A673 (cell line): ENCODE measurements at places on chromosomes 1 and 21.

GRCh38 chr1:160191756-160192155, 1.4 kb downstream of the CASQ1 start:
- H3K4me1 ChIP-seq, result no peaks in the 10 kb centered on the region
- H3K27ac ChIP-seq, result no peak overlapping the region
- no peaks in the 10 kb centered on the region for H3K27me3 ChIP-seq
- DNase-seq, result no peak
- H3K4me3 ChIP-seq, result no peak overlapping the region

- H3K36me3 ChIP-seq, result no peaks in the 10 kb centered on the region
- DNase-seq, result no peak
- H3K27ac ChIP-seq, result no peak overlapping the region
- no peak overlapping the region for H3K4me3 ChIP-seq
Observed at GRCh38 chr1:93330617-93331016, 15.1 kb upstream of the DR1 start.

DNA sequence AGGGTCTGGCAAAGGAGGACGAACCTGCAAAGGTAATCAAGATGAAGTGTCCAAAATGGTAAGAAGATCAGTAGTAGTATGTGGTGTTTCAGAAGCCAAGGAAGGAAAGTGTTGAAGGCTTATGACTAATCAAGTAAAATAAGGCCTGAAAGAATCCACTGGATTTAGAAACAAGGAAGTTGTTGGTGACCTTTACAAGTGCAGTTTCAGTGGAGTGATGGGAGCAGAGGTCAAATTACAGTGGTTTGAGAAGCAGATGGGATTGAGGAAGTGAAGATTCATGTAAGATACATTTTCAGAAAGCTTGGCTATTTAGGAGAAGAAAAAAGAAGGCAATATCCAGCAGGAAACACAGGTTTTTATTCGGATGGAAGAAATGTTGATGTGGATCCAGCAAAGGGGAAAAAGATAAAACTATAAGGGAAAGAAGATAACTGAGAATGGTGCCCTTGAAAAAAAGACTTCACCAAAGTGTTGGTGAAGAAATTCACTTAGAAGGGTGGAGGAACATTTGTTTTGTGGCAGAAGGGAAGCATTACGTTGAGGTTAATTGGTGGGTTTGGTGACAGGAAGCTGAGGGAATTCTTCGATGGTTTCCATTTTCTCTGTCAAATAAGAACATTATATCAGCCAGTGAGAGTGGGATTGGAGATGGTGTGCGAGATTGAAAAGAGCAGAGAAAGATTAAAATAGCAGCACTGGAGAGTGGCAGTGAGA, 2.1 kb downstream of the ARMH1 start:
- no peak overlapping the region for H3K4me3 ChIP-seq
- H3K27ac ChIP-seq, result no peak overlapping the region
- H3K36me3 ChIP-seq, result no peaks in the 10 kb centered on the region
- H3K4me1 ChIP-seq, result peaks cover 5% of the 10 kb centered on the region
- H3K27me3 ChIP-seq, result no peaks in the 10 kb centered on the region
- DNase-seq, result no peak

DNA sequence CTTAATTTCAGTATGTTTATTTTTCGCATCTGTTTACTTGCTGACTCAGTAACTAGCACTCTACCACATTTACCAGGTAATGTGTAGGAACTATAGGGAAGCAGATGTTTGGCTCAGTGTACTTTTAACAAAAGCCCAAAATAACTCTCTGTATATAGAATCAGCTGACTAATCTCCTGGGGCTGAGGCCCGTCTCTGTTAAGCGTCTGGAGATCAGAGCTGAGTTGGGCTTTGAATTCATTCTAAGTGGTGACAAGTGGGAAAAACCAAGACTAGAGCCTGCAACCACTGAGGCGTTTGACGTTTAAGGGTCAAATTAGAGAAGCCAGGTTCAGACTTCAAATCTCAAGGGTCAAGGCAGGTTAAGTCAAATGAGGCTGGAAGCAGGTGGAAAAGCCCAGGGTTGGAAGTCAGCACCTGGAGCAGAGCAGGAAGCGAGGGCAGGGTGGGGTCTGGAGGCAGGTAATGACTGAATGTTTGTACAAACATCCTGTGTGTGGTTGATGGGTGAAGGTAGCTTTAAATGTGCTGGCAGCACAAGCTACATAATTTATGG, 56.8 kb upstream of the LYST start:
- H3K36me3 ChIP-seq, result no peaks in the 10 kb centered on the region
- peaks cover 24% of the 10 kb centered on the region for H3K4me1 ChIP-seq
- no peak overlapping the region for H3K4me3 ChIP-seq
- DNase-seq, result no peak
- H3K27ac ChIP-seq, result no peak overlapping the region

- peaks cover 6% of the 10 kb centered on the region for H3K27me3 ChIP-seq
- no peak overlapping the region for H3K27ac ChIP-seq
- no peak for DNase-seq
- H3K4me1 ChIP-seq, result no peaks in the 10 kb centered on the region
Observed at GRCh38 chr1:24584171-24584647, 28.3 kb downstream of the NCMAP start.

- H3K4me1 ChIP-seq, result no peaks in the 10 kb centered on the region
- H3K27ac ChIP-seq, result no peak overlapping the region
- no peaks in the 10 kb centered on the region for H3K36me3 ChIP-seq
- H3K27me3 ChIP-seq, result no peaks in the 10 kb centered on the region
Observed at GRCh38 chr1:18234790-18235242, 127.2 kb downstream of the IGSF21 start.

DNA sequence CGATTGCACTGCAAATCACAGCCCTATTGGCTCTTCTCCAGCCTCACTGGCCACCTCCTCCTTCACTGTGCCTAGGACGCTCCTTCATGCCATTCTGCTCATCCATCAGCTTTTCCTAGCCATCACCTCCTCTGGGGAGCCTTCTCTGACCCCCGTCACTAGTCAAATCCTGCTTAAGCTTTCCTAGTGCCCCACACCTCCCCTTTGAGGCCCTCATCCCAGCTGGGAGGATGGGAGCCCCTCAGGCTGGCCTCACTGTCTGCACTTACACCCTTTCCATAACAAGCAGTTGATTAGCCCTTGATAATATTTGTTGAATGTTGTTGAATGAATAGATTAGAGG, 50.7 kb downstream of the KLHDC7A start:
- no peak overlapping the region for H3K27ac ChIP-seq
- no peaks in the 10 kb centered on the region for H3K36me3 ChIP-seq
- no peak for DNase-seq
- H3K4me1 ChIP-seq, result peaks cover 3% of the 10 kb centered on the region
- H3K4me3 ChIP-seq, result no peak overlapping the region

GRCh38 chr1:70553567-70553956, 142.5 kb downstream of the CTH start:
- no peaks in the 10 kb centered on the region for H3K4me1 ChIP-seq
- no peak for DNase-seq
- no peaks in the 10 kb centered on the region for H3K36me3 ChIP-seq
- H3K4me3 ChIP-seq, result no peak overlapping the region
- no peaks in the 10 kb centered on the region for H3K27me3 ChIP-seq
- H3K27ac ChIP-seq, result no peak overlapping the region

- H3K27me3 ChIP-seq, result no peaks in the 10 kb centered on the region
- no peak overlapping the region for H3K27ac ChIP-seq
- H3K4me1 ChIP-seq, result no peaks in the 10 kb centered on the region
- no peaks in the 10 kb centered on the region for H3K36me3 ChIP-seq
Observed at GRCh38 chr1:167563579-167564246, 10.2 kb upstream of the CREG1 start.

GRCh38 chr1:171676823-171677222, 24.3 kb upstream of the MYOC start:
- no peak overlapping the region for H3K4me3 ChIP-seq
- no peaks in the 10 kb centered on the region for H3K27me3 ChIP-seq
- peaks cover 4% of the 10 kb centered on the region for H3K4me1 ChIP-seq
- no peak overlapping the region for H3K27ac ChIP-seq
- peak; percentile 44 for DNase-seq
- H3K36me3 ChIP-seq, result no peaks in the 10 kb centered on the region

- no peak for DNase-seq
- no peak overlapping the region for H3K4me3 ChIP-seq
- peaks cover 30% of the 10 kb centered on the region for H3K4me1 ChIP-seq
- H3K36me3 ChIP-seq, result no peaks in the 10 kb centered on the region
- no peak overlapping the region for H3K27ac ChIP-seq
- no peaks in the 10 kb centered on the region for H3K27me3 ChIP-seq
Observed at GRCh38 chr1:31699341-31699891, 4.4 kb downstream of the COL16A1 start.

GRCh38 chr1:198007011-198007410, 89.8 kb downstream of the LHX9 start:
- no peaks in the 10 kb centered on the region for H3K36me3 ChIP-seq
- H3K4me3 ChIP-seq, result no peak overlapping the region
- DNase-seq, result no peak
- H3K27me3 ChIP-seq, result no peaks in the 10 kb centered on the region

- peaks cover 23% of the 10 kb centered on the region for H3K4me1 ChIP-seq
- H3K27me3 ChIP-seq, result no peaks in the 10 kb centered on the region
- peaks cover 35% of the 10 kb centered on the region for H3K36me3 ChIP-seq
- DNase-seq, result no peak
Observed at GRCh38 chr1:162498496-162498810, 835 bp downstream of the UHMK1 start.

DNA sequence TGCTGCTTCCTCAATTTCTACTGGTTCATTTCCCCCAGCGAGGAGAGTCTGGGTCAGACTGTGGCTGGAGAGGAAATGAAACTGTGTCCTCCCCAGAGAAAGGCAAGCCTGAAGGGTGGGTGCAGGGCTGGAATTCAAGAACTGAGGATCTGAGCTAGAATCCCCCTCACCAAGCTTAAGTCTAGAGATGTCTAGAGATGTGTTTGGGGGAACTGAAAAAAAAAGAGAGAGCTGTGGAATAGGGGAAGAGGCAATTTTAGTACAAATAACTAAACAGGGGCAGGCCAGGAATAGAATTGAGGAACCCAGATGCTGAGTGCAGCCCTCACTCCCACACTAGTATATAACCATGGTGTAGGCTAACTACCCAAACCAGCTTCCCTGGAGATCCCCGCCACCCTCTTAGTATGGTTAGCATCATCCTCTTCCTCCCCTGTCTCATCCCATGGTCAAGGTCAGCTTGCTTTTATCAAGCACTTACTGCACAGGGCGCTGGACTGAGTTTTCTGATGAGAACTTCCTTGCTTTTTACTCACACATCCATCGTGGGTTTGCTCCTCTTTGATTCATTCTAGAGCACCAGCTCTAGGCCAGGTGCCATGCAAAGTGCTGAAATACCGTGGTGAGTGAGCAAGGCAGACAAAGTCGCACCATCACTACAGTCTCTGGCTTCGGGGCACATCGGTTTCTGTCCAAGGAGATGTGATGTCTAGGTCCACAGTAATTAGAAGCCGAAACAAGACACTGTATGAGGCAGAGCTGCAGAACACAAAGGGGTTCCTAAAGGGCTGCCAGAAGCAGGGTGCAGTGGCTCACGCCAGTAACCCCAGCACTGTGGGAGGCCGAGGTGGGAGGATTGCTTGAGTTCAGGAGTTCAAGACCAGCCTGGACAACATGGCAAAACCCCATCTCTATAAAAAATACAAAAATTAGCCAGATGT, 112.9 kb upstream of the IPO9 start:
- H3K27me3 ChIP-seq, result no peaks in the 10 kb centered on the region
- no peak overlapping the region for H3K27ac ChIP-seq
- peaks cover 4% of the 10 kb centered on the region for H3K36me3 ChIP-seq
- DNase-seq, result no peak
- no peak overlapping the region for H3K4me3 ChIP-seq

DNA sequence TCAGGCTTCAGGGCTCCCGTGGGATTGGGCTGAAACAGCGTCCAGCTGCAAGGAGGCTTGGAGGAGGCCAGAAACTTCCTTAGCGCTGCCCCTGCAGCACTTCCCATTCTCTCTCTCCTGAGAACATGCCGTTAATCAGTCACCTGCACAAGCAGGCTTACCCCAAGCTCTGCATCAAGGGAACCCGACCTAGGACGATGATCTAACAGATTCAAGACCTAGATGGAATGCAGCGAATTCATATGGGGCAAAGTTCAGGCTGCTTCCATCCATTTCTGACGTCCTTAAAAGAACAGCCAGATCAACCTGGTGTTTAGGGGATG, 114.1 kb downstream of the ERG start:
- no peak overlapping the region for H3K27ac ChIP-seq
- DNase-seq, result no peak
- H3K27me3 ChIP-seq, result peaks cover 33% of the 10 kb centered on the region
- H3K36me3 ChIP-seq, result no peaks in the 10 kb centered on the region

DNA sequence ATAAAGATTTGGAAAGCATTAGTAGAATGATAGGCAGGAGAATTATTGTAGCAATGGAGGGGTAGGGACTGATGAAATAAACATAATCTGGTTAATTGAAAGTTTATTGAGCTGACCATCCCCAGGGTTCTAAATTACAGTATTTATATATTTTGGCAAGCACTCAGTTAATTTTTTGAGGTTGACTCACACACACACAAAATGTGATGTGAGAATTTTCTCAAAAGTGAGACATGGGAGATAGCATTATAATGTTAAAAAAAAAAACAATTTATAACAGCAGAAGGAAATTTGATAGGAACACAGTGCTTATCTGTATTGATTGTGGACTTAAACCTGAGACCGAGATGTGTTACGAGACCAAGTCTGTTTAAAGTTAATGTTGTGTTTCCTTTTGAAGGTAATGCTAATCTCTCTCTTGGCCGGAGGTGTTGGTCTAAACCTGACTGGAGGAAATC, 24.6 kb downstream of the TRIM45 start:
- no peaks in the 10 kb centered on the region for H3K27me3 ChIP-seq
- no peak overlapping the region for H3K27ac ChIP-seq
- H3K4me3 ChIP-seq, result no peak overlapping the region
- DNase-seq, result no peak
- peaks cover 21% of the 10 kb centered on the region for H3K4me1 ChIP-seq

DNA sequence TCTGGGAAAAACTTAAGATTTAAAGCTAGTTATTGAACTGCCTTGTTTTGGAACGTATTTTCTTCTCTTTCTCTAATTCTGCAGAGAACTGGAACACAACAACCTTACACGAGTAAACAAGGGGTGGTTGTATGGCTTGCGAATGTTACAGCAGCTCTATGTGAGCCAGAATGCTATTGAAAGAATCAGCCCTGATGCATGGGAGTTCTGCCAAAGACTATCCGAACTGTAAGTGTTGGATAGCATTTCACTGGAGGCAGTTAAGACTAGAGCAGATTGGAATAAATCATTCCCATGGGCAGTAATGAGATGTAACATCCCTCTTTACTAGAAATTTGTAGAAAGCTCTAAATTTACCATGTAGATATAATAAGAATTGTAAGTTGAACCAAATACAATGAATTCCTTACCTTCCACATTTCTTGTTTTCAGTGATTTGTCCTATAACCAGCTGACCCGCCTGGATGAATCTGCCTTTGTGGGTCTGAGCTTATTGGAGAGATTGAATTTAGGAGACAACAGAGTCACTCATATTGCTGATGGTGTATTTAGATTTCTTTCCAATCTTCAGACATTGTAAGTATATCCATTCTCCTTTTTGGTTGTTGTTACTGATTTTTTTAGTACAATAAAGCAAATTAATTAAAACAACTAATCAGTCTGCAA, 22.9 kb downstream of the LRIG2 start:
- DNase-seq, result no peak
- no peaks in the 10 kb centered on the region for H3K4me1 ChIP-seq
- no peak overlapping the region for H3K4me3 ChIP-seq
- no peaks in the 10 kb centered on the region for H3K27me3 ChIP-seq

GRCh38 chr1:192067360-192067759, 90.9 kb upstream of the RGS18 start:
- DNase-seq, result no peak
- H3K27me3 ChIP-seq, result no peaks in the 10 kb centered on the region
- no peak overlapping the region for H3K27ac ChIP-seq
- no peak overlapping the region for H3K4me3 ChIP-seq
- no peaks in the 10 kb centered on the region for H3K4me1 ChIP-seq
- no peaks in the 10 kb centered on the region for H3K36me3 ChIP-seq
